ENCODE measurements at places on chromosomes 16 and 17.

DNA sequence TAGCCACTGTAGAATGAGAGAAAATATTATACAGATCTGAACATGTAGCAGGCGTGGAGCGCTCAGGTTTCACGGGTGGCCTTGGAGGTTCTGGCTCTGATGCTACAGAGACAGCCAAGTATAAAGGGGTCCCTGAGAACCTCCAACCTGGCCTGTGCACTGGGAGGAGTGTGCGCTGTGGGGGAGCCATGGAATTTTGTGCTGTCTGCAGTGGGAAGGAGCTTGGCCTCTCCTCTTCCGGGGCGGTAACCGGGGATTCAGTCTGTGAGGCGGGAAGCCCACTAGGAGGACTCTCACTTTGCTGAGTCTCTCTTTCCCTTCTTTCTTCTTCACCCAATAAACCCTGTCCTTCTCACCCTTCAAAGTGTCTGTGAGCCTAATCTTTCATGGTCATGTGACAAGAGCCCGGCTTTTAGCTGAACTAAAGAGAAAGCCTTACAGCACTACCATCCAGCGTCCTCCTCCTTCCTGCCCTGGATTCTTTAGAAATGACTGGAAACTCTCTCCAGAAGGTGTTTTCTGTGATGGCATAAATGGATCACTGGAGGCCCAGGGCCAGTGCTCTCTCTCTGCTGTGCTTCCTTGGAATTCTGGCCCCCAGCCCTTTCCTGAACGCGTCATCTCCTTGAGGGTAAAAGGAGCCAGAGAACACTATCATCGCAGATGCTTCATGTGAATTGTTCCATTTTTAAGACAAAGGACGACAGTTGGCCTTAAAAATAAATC is 232.1 kb upstream of the CACNG5 start:
- no peak for DNase-seq

GRCh38 chr16:65932350-65933072 is 434.0 kb upstream of the CDH5 start:
- DNase-seq, result no peak

DNA sequence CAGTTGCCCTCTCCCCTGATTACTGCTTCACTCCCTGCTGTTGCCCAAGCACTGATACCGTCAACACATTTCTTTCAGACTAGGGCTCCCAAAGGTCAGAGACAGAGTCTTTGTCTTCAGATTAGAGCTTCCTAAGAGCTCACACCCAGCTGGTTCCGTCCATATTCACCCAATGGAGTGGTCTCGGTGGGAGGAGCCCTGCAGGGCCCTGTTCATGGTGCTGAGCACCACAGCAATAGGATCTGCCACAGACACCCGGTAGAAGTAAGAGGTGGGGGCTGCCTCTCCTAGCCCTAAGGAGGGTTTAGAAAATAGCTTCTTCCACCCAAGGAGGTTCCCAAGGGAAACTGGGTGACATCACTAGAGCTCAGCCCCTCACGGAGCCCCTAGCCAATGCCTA is 128.3 kb downstream of the CCDC144A start:
- DNase-seq, result no peak

DNA sequence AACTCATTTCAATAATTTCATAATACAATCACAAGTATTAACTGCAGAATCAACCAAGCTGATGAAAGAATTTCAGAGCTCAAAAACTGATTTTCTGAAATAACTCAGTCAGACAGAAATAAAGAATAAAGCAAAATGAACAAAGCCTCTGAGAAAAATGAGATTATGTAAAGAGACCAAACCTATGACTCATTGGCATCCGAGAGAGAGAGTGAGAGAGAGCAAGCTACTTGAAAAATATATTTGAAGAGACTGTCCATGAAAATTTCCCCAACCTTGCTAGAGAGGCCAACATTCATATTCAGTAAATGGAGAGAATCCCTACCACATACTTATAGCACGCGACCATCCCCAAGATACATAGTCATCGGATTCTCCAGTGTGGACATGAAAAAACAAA is 1376.4 kb downstream of the CDH11 start:
- no peak for DNase-seq

DNA sequence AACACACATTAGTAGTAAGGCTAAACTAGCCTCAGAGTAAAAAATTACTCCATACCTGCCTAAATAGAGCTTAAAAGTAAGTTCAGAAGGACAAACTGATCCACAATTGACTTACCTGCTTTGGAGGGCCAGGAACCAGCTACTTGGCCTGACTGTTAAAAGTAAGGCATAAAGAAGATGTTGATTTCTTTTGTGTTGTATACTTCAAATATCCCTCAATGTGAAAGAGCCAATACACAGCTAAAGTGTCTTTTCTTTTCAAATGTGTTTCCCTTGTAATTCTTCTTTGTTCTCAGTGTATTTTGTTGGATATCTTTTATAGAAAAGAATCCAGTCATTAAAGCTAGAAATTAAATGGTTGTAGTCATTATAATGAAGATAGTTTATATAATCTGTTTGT is 171.1 kb downstream of the TANC2 start:
- no peak for DNase-seq

GRCh38 chr17:14351493-14351892 is 50.6 kb downstream of the HS3ST3B1 start:
- peak; percentile 5 for DNase-seq

DNA sequence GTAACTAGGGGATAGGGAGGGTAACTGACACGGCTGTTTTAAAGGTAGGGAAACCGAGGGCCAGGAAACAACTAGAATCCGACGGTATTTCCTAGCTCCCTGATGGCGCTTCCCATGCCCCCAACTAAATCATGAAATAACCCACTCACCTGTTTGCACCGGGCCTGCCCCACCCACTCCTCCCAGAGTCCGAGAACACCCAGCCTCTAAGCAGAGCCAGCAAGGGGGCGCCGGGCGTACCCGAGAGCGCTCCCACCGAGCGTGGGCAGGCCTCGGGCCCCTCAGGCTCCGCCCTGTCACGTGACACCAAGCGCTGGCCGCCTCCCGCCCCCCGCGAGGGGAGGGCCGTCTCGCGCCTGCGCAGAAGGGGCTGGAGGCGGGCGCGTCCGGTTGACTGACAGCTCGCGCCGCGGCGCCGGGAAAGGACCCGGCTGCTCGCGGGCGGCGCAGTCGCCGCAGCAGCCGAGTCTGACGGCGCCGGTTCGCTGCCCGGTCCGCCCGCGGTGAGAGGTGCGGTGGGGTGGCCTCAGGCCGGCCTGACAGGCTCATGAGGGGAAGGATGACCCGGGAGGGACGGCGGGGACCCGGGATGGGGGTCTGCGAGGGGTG is at the start of gene KIAA0513:
Gene KIAA0513 (plus strand): TSS at position 447 of the 609 bp plus-strand sequence. CDS start 39,277 bp downstream, outside the sequence.
- no peak for DNase-seq

GRCh38 chr17:58764373-58764772 is 8.7 kb downstream of the PPM1E start:
- no peak for DNase-seq

All from kidney epithelial cell (primary cell).